ENCODE measurements at places on chromosomes 12 and 14.

GRCh38 chr12:16586350-16587109, 19.4 kb downstream of the LMO3 start:
- DNase-seq: peak; percentile 98

DNA sequence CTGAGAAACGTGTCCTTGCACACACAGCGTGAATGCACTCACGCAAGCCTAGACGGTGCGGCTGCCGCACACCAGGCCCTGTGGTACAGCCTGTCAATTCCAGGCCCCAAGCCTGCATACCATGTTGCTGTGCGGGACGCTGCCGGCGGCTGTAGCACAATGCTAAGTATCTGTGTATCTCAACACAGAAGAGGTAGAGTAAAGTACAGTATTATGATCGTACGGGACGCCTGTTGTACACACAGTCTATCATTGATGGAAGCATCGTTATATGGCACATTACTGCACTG, 45.0 kb downstream of the AMN start:
- no peak for DNase-seq

- no peak for DNase-seq
Measured at GRCh38 chr14:58088961-58089360, 63.1 kb downstream of the ARMH4 start.

DNA sequence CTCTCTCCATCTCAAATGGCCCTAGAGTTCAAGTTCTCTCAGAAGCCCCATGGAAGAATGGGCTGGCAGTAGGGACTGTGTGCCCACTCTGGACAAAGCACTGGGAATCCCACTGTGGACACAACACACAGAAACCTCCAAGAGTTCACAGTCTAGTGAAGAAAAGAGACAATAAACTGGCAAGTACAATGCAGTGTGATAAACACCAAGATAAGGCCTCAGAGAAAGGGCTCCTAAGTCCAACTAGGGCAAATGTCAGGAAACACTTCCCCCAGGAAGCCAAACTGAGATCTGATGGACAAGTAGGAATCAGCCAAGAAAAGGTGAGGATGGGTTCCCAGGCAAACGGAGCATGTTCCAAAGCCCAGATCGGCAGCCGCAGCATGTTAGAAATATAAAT, 5.4 kb downstream of the VSIG10 start:
- DNase-seq: no peak

DNA sequence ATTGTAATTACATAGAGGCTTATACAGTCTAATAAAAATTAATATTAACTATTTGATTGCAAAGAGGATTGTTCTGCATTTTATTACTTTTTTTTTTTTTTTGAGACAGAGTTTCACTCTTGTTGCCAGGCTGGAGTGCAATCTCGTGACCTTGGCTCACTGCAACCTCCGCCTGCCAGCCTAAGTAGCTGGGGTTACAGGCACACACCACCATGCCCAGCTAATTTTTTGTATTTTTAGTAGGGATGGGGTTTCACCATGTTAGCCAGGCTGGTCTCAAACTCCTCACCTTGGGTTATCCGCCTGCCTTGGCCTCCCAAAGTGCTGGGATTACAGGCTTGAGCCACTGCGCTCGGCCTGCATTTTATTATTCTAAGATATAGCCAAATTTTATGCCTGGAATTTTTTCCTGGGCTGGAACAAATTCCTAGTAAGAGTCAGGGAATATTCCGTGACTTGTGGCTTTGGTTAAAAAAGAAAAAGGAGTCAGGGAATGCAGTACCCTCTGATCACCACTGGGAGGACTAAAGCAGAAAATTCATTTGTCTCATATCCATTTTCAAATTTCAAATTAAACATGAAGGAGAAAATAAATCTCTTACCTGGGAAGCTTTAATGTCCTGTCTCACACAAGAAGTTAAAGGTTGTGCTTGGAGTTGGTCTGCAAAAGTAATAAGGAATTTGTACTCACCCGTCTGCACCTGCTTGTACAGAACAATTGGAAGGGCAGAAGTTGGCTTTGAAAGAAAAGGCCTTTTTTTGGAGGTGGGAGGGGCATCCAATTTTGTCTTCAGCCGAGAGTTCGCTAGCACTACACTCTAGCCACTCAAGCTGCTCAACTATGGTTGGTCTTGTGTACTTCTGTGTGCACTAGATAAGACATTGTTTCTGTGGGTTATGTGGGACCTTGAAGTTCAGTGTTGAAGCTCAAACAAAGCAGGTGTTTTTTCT, 8.7 kb downstream of the MARK3 start:
- DNase-seq: peak; percentile 58

GRCh38 chr12:59859171-59859510, 263.3 kb downstream of the SLC16A7 start:
- no peak for DNase-seq

DNA sequence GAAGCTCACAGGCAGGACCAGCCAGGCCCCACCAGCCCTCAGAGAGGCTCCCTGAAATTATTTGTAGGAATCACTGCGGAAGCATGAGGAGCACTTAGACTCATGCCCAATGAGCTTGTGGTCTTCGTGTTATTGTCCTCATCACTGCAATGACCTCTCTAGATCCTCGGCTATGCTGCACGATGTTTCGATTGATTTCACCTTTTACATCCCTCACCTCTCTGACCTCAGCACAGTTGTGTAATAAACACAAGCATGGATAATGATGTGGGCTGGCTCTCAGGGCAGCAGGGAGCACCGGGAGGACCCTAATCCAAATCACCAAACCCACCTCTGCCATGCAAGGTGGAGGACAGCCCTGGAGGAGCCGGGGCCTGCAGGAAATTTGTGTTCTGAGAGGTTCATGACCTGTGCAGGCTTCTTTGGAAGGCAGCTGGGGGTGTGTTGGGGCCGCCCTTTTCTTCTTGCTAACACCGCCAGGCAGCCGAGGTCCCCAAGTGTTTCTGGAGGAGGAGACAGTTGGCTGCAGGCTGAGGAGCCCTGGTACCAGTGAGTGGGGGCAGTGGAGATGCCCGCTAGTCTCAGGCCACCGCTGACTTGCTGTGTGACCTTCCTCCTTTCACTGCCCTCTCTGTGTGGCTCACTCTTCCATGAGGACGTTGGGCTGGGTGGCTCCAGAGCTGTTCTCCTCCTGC, 29.5 kb upstream of the EML1 start:
- no peak for DNase-seq

DNA sequence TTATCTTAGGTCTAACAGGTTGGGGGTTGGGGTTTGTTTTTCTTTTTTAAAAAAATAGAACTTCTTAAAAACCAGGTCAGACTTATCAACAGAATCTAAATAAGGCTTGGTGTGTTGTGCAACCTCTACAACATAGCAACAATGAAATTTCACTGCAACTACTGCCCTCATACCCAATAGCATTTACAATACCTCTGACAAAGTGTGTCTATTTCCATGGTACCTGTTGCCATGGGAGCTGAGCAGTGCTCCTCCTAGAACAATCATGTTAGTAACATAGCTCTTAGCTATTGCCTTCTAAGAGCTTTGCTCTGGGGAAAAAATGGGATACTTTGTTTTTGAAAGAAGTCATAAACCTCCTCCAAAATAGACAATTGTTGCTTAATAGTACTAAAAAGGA, 103.3 kb upstream of the CCDC175 start:
- DNase-seq: peak; percentile 55

GRCh38 chr12:72304751-72305150, 32.6 kb downstream of the TRHDE start:
- DNase-seq: no peak

DNA sequence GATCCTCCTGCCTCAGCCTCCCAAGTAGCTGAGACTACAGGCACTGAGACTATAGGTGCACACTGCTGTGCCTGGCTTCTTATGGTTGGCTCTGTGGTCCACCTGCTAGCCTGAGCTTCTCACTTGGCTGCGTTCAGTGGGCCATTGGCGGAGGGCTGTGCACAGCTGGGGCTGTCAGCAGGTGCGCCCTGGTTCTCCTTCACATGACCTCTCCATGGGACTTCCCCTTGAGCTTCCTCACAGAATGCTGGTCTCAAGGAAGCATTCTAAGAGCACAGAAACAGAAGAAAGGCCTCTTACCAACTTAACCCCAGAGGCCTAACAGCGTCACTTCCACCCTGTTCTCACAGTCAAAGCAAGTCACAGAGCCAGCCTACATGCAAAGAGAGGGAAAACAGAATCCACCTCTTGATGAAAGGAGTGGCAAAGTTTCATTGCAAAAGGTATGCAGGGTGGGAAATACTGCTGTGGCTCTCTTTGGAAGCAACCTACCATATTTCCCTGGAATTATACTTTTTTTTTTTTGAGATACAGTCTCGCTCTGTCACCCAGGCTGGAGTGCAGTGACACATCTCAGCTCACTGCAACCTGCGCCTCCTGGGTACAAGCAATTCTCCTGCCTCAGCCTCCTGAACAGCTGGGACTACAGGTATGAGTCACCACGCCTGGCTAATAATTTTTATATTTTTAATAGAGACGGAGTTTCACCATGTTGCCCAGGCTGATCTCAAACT, 9.3 kb downstream of the RILPL2 start:
- no peak for DNase-seq

GRCh38 chr12:58882826-58883225, 37.5 kb downstream of the LRIG3 start:
- DNase-seq: no peak

DNA sequence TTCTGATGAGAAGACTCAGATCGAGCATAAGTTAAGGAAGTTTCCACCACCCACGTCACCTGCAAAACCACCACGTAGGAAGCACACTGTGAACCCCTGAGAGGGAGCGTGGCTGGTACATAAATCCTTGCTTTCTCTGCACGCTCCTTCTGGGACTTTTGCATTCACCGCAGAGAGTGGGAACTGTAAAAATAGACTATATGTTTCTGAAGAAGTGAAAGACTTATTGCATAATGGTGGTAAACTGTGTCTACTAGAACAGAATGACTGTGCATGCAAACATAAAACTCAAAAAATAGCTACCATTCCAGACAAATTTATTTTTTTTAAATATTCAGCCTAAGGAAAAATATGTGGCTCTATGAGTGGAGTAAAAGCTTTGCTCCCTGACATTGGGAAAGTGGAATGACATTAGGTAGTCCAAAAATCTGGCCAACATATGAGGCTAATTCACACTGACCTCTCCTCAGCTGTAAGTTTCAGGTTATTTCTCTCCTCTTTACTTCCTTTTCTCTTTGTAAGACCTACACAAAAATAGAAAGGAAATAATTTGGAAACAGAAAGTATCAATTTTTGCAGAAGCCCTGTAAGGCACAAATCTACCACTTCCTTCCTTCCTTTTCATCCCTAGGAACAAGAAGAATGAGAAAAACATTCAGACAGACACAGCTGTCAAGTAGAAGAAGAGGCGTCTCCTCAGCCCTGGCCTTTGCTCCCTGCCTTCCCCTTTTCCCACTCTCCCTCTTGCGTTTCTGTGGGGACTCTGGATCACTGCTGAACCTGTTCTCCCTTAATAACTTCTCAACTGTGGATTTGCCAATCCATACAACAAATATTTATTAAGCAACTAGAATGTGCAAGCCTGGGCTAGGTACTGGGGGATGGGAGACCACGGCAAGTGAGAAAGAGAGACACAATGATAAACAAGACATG, 264.3 kb upstream of the FOXN3 start:
- DNase-seq: peak; percentile 32

- no peak for DNase-seq
Measured at GRCh38 chr12:46839232-46839631, 13.4 kb upstream of the SLC38A4 start.

GRCh38 chr14:47194055-47194454, 481.4 kb downstream of the MDGA2 start:
- no peak for DNase-seq

DNA sequence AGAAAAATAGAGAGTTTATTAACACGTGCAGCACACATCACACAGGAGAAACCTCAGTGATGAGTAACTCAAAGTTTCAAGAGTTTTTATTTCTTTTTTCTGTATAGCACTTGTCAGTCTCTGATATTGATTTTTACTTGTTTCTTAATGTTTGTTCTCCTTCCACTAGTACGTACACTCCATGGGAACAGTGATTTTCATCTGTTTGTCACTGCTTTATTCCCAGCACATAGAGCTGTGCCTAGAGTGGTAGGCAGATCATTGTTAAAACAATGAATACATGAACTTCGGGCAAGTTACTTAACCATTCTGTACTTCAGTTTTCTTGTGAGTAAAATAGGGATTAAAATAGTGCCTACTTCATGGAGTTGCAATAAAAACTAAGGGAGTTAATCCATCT, 46.6 kb downstream of the ETV6 start:
- no peak for DNase-seq

DNA sequence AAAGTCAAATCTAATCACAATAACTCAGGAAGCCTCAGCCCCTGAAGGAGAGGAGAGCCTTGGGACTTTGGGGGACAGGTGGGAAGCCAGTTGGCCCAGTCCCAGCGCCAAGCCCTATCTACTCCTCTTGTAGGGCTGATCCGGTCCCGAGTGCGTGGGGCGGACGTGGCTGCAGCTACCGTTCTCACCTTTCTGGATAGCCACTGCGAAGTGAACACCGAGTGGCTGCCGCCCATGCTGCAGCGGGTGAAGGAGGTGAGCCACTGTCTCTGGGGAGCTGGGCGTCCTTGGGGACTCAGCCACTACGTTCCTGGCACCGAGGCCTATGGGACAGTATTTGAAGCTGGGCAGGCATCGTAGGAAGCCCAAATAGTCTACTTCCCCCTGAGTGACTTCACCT, 68.4 kb downstream of the GALNT16 start:
- DNase-seq: no peak

DNA sequence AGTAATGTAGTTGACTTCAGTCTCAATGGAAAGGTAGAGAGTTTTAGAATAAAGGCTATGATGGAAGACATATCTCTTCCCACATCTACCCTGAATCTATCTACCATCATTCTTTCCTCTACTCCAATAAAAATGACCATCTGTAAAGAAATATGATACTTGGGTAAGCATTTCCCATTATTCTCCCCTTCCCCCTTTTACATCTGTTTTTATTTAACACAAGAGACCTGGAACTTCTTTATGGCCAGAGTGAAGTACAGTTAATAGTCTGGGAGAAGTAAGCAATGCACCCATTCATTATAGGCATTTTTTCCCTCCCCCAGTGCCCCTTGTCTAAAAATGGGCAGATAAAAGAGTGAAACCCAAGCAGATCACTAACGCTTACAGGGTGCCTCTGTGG, 6.5 kb downstream of the TPH2 start:
- DNase-seq: no peak

GRCh38 chr12:114003286-114003685, 37.2 kb upstream of the RBM19 start:
- no peak for DNase-seq

DNA sequence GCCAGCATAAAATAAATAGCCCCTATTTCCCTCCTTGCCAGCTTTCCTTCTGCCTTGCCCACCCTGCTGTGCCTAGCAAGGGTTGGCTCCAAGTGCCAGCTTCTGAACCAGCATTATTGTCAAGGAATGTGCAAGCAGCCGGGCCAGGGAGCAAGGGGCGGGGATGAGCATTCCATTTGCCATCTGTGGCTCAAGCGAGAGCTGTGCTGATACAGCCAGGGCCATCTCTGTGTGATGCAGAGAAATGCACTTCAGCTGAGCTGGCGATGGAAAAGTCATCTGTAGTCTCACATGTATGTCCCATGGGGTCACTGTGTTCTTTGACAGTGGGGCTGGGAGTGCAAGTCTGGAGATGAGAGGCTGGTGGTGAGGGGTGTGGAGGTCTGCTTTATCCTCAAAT, 137.3 kb downstream of the SUDS3 start:
- no peak for DNase-seq
